ENCODE measurements at places on chromosomes 6 and 20. TPM values are rescaled to one million over a fixed set of nuclear protein-coding genes. Genes with fewer than 3 reads are reported as not detected.

DNA sequence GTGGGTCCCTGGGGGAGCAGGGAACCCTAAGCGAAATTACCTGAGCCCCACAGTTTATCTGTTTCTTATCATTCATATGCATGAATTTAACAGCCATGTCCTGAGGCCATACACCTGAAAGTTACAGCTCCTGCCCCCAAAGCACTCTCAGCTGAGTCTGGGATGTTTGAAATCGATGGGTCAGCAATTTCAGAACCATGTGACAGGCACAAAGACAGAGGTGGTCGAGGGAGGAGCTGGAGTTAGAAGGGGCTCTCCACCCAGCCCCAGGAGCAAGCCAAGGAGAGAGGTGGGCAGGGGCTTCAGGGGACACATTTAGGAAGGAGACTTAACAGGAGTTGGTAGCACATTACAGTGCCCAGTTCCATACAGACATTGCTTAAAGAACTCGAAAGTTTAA, 14.9 kb downstream of the TTBK1 start:
- DNase-seq = no peak

Gene MACROD2
- not detected for total RNA-seq

- no peak for DNase-seq
Observed at GRCh38 chr6:73375216-73375615, 5.5 kb upstream of the OOEP start.

Gene SCRT2
- total RNA-seq = not detected

- no peak for DNase-seq
Observed at GRCh38 chr6:166599205-166599604, 12.7 kb upstream of the RAMACL start.

DNA sequence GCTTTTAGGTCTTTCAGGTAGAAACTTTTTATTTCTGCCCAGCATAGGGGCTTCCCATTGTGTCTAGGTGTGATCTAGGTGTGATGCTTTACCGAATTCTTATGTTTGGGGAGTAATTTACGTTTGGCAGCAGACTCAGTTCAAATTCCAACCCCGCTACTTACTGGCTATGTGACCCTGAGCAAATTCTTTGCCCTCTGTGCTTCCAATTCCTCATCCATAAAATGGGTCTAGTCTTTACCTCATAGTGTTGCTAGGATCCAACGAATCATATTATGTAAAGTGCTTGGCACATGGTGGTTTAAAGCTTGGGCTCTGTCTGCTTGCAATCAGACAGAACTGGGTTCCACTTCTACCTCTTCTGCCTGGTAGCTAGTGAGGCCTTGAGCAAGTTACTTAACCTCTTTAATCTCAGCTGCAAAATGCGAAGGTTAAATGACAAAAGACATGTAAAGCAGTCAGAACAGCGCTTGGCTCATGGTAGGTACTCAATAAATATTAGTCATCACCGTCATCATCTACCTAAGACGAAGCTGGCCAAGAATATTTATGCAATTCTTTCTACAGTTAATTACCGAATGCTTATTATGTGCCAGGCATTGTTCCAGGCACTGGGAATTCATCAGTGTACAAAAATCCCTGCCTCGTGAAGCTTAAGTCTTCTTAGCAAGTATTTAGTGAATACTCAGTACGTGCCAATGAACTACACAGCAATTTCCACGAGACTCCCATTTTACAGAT, 1.0 kb downstream of the NSFL1C start:
- peak; percentile 5 for DNase-seq

DNA sequence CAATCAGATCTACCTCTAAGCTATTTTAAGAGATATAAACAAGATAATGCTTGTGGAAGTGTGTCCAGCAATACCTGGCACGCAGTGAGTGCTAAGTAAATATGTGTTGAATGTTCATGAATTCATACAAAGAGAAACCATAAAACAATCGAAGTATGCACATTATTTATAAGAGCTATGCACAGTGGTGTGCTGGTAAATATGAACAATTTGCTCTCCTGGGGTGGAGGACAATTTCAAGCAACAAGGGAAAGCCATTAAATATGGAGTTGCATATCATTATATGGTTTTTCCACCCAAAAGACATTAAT, 526.6 kb upstream of the MARCKS start:
- no peak for DNase-seq

Gene ADGRB3
- total RNA-seq = not detected

- DNase-seq = no peak
Observed at GRCh38 chr20:50610212-50610718, 81.1 kb downstream of the RIPOR3 start.

- DNase-seq = no peak
Observed at GRCh38 chr6:24016286-24016685, 109.7 kb upstream of the NRSN1 start.

Gene NHSL1
- total RNA-seq = 7.2 TPM

Gene WFDC9
- not detected for total RNA-seq

GRCh38 chr20:57801581-57801980, 91.8 kb upstream of the PMEPA1 start:
- DNase-seq = no peak

- peak; percentile 25 for DNase-seq
Observed at GRCh38 chr6:337805-338368, 45.6 kb downstream of the DUSP22 start.

Gene SIRPD
- total RNA-seq = not detected

Gene LINC00237
- not detected for total RNA-seq

- no peak for DNase-seq
Observed at GRCh38 chr20:38880952-38881735, 45.1 kb upstream of the FAM83D start.

Gene RGS17
- 1.7 TPM for total RNA-seq

DNA sequence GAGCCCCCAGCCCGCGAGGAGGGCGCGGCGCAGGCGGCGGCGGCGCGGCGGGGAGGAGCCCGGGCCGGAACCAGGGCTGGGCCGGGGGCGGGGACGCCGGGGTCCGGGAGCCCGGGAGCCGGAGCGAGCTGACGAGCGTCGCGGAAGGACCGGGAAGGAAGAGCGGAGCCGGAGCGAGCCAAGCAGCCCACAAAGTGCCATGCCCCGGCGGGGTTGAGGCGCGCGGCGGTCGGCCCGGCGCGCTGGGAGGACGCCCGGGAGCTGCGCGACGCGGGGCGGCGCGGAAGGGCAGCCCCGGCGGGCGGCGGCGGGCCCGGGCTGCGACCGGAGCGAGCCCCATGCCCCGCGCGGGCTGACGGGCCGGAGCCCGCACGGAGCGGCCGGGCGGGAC, 289 bp downstream of the FOXP4 start:
- no peak for DNase-seq

GRCh38 chr6:167750956-167751358, 75.8 kb upstream of the AFDN start:
- DNase-seq = no peak

DNA sequence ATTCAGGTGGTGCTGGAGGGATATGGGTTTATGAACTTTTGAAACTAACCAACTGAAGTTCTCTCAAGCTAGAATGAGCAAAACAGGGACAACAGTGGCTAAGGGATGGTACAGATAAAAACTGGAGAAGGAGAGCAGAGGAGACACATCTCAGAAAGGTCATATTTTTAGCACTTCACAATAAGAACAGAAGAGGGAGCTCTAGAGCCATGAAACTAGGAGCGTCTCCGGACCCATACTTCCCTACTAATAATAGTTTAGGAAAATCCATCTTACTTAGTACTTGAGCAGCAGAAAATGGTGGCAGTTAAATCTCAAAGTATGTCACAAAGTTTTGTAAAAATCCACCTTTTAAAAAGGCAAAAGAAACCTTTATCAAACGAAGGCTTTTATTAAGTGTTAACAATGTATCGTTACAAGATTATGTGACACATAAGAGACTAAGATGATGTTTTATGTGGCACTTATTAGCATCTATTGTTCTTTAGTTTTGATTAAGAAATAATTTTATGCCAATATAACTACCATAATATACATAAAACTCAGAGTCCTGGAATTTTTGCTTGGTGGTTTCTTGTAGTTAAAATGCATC, 278.6 kb downstream of the TBC1D32 start:
- DNase-seq = peak; percentile 52

DNA sequence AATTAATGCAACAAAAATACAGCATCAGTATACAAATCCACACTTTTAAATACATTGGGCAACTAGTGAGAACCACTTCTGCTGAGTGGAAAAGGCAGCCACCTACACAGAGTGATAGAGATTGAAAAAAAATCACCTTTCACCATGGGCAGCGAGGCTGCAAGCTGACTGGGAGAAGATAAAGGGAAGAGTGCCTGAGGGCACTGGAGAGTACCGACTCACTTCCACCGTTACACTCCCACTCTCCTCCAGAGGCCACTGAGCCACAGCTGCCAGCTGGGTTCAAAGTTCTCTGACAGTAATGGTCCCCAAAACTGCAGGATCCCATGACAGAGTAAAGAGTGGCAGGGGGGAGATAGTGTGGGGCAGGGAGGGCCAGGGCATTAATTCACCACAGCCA, 24.1 kb downstream of the PXT1 start:
- DNase-seq = no peak

- no peak for DNase-seq
Observed at GRCh38 chr20:57464642-57465211, 60.2 kb downstream of the CTCFL start.

- DNase-seq = no peak
Observed at GRCh38 chr6:99871641-99872040, 122.4 kb downstream of the MCHR2 start.

DNA sequence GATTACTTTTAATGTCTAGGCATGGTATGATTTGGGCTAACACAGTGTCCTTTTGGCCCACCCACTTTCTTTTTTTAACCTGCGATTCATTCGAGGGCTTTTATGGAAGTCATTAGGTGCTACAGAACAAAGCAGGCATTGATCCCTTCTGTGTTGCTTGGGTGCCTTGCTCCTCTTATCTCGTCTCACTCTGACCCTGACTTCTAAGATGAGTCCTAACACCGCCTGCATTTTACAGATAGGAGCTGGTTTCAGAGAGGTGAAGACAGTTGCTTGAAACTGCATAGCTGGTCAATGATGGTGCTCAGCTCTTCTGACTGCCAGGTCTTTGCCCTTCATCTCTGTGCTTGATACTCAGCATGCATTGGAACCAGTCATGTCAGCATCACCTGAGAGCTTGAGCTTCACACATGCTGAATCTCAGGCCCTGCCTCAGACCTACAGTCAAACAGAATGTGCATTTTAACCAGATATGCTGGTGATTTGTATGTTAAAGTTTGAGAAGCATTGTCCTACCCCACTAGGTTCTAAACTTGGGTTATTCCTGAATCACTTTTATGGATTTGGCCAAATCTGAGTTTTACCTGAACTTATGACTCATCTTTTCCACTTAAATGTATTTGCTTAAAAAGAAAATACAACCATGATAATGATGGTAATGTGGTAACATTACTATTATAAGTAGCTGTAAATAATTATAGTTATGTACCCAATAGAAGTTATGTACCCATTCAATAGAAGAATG, 142.3 kb downstream of the PLCB4 start:
- no peak for DNase-seq

- peak; percentile 70 for DNase-seq
Observed at GRCh38 chr6:1406306-1407072, 17.1 kb downstream of the FOXF2 start.

DNA sequence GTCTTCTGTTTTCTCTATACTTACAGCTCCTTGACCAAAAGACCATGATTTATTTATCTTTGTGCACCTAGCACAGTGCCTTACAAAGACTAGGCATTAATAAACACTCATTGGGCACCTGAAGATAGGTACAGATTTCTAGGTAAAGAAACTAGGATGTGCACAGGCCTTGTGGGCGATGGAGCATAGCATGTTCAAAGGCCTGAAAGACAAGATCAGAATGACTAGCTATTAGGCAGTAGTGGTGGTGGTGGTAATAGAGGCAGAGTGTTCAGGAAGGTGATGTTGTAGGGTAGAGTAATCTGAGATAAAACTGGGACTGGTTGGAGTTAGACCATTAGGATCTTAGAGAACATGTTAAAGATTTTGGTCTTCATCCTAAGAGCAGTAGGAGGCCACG, 3.9 kb downstream of the TXLNB start:
- DNase-seq = no peak

Gene L3MBTL1
- total RNA-seq = 2.2 TPM

- DNase-seq = no peak
Observed at GRCh38 chr20:54220722-54221121, 12.8 kb downstream of the PFDN4 start.

GRCh38 chr6:26350858-26351543, 14.0 kb upstream of the BTN3A2 start:
- no peak for DNase-seq

DNA sequence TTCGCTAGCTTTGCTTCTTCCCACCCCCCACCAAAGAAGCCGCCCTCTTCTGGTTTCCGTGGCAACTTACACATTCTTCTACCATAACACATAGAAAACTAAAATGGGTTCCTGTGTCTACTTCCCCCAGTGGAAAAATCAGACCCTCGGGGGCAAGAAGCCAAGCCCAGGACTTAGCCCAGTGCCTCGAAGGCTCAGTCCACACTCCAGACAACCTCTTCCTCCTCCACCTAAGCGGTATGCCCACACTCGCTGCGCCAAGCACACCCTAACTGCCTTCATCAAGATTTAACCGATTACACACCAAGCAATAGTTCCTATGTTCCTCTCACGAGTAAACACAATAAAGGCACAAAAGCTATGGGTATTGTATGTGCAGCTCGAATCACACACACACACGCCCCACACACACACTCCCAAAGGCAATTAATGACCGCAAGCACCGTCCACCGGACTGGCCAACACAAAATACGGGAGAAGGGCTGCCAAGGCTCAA, 537 bp downstream of the PPIL4 start:
- peak; percentile 73 for DNase-seq

Gene BPIFA1
- total RNA-seq = not detected

Gene CST5
- total RNA-seq = not detected

Gene SMIM26
- total RNA-seq = 42.8 TPM

DNA sequence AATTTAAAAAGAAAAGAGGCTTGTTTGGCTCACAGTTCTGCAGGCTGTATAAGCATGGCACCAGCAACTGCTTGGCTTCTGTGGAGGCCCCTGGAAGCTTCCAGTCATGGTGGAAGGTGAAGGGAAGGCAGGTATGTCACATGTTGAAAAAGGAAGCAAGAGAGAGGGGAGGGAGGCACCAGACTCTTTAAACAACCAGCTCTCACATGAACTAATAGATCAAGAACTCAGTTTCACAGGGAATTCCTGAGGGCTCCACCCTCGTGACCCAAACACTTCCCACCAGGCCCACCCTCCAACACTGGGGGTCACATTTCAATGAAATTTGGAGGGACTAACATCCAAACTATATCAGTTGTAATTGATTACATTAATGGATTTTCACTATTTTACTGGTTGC, 127.9 kb upstream of the MLIP start:
- DNase-seq = no peak

All from IMR-90 (cell line).